ENCODE measurements at places on chromosomes 6 and 20.

GRCh38 chr6:162940426-162940825 is 212.7 kb downstream of the PACRG start:
- DNase-seq: no peak

GRCh38 chr6:31385041-31385440 is 18.4 kb upstream of the MICA start:
- DNase-seq: no peak

DNA sequence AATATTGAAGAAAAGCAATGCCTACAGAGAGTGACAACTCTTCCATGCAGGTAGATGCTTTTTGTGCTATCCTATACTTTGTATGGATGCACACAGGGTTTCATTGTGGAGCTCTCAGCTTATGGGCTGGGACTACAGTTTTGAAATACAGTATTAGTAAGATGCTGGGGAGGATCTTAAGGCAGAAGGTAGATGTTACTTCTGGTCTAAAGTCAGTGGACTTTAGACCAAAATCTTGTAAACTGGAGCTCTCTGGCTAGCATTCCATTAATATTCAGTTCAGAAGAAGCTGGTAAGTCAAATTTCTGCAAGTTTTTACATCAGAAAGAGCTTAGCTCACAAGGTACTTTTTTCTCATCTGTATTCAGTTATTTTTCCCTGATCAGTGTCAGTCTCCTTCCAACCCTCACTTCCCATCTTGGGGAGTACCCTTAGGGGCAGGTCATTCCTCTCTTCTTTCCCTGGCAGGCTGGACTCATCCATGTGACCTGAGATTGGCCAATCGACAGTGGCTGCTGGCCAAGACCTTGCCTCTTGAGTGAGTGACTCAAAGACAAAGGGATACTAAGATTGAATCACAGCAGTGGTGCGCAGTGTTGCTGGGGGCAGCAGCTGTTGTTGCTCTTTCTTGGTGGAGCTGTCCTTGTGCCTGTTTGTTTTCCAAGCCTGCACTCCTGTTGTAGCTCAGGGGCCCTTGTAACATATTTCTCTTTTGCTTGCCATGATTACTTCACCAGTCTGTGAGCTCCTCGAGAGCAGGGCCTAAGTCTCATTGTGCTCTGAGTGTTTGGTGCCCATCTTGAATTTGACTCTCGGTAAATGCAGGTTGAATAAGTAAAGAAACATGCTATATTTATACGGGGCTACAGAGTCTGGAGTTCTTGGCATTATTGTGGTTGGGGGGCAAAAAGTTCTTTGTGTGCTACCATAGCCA is 2.8 kb upstream of the PHF20 start:
- DNase-seq: no peak

DNA sequence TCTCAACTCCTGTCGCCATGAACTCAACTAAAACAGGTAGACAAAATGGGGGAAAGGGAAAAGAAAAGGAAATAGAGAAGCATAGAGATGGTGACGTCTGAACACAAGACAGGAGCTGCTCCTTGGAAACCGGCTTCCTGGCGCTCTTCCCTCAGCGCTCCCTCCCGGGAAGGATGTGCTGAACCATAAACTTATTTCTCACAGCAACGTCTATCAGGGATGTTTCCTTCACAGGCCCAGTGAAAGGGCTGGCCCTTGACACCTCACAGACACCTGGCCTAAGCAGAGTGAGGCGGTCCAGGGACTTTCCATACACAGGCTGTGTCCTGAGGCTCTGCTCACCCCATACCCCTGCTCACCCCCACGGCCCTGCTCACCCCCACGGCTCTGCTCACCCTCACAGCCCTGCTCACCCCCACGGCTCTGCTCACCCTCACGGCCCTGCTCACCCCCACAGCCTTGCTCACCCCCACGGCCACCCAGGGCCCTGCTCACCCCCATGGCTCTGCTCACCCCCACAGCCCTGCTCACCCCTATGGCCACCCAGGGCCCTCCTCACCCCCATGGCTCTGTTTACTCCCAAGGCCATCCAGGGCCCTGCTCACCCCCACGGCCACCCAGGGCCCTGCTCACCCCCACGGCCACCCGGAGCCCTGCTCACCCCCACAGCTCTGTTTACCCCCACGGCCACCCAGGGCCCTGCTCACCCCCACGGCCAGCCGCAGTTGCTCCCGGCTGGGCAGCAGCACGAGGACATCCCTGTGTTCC is 653 bp downstream of the FRMD1 start:
- DNase-seq: no peak

GRCh38 chr6:156279261-156279969 is 497.8 kb upstream of the ARID1B start:
- DNase-seq: no peak

DNA sequence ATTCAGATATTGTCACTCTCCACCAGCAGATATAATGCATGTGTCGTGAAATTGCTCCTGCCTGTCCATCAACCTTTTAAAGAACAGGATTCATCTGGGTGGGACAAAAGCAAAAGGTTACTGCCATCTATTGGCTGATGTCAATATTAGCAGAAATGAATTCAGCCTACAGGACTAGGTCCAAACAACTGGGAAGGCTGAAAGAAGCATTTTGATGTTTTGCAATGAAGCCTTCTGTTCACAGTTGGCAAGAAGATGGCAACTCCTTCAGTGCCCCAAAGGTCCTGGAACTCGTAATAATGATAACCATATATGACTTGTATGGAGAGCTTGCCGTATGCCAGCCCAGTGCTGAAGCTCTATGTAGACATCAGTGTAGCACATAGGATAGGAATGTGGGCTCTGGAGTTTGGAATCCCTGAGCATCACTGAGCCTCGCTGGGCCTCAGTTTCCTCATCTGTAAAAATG is 7.5 kb downstream of the BCAS1 start:
- no peak for DNase-seq

- no peak for DNase-seq
These were observed at the start of gene TAAR1 for GRCh38 chr6:132659082-132659481. Gene TAAR1, minus strand, starts transcription at chr6:132659182. Its CDS starts 13,179 bp downstream, at chr6:132646003.

DNA sequence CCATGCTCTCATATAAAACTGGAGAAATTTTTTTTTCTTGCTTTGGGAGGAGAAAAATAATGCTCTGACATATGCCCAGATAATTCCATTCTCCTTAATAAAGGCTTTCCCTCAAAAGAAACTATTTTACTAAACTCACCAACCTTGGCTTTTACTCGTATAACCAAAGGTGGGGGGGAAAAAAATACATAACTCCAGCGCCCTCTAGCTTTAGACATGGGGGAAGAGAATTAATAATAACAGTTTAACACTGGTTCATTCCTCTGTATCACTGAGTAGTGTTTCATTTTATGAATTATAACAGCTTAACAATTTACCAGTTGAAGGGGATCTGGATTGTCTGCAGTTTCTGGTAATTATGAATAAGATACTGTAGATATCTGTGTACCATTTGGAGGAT is 1226.1 kb downstream of the GRIK2 start:
- DNase-seq: no peak

DNA sequence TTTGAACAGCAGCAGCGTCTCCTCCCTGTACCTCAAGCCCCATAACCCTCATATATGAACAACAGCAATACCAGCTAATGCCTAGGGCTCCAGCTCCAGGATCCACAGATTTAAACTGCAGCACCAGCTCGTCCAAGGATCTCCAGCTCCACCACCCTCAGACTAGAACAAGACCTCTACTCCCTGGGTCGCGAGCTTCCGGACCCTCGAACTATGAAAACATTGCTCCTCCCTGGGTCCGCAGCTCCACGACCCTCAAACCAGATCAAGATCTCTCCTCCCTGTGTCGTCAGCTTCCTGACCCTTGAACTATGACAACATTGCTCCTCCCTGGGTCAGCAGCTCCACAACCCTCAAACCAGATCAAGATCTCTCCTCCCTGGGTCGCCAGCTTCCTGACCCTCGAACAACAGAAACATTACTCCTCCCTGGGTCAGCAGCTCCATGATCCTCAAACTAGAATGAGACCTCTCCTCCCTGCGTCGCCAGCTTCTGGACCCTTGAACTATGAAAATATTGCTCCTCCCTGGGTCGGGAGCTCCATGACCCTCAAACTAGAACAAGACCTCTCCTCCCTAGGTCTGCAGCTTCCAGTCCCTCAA is 339.0 kb upstream of the SULF2 start:
- no peak for DNase-seq

- no peak for DNase-seq
These were observed 4.3 kb downstream of the PFDN4 start for GRCh38 chr20:54212226-54212625.

GRCh38 chr6:38220069-38220723 is 400.7 kb downstream of the ZFAND3 start:
- no peak for DNase-seq

DNA sequence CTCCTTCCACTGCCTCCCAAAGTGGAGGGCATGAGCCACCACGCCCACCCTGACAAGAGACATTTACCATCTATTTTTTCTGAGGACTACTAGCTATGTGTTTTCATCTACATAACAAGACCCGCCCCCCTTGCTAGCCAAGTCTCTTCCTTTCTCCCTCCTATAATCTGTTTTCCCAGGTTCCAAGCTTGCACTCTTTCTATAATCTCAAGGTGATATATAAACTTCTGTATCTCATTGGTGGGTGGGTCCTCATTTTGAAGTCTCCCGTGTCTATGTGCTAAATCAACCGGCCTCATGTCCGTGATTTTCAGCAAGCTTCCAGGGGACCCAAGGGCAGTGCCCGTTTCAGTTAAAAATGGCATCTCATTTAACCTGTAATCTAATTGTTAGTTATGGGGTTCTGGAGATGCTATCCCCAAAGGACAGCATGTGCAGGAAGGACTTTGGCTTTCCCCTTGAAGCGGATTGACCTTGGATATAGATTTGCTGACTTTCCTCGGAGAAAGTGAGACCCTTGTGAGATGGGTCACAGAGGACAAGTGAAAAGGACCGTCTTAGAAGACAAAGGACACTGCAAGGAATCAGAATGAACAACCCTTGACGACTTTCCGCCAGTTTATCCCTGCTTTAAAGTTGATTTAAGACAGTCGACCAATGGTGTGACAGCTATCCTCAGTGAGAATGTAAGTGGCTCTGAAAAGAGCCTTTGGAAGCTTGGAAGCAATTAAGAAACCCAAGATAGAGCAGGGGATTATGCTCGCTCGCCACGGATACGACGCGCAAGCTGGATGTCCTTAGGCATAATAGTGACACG is 22.4 kb downstream of the OR2B2 start:
- no peak for DNase-seq

- DNase-seq: no peak
These were observed 29.0 kb downstream of the PDYN start for GRCh38 chr20:1964659-1965405.

DNA sequence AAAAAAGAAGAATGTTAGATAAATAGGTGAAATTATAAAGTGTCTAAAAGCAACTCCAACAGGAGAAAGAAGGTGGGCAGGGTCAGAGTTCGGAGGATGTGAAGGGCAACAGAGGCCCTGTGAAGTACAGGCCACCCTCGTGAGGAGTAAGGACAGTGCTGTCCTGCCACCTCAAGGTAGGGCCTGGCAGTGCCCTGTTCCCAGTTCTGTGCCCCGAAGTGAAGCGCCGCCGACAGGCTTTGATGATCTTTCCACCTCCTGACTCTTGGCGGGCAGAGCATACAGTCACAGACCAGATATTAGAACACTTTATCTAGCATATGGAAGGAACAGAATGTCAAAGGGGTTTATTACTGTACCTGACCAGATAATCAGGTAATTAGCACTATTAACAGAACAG is 75.8 kb downstream of the GJA10 start:
- DNase-seq: no peak

GRCh38 chr6:10033223-10033829 is 381.5 kb downstream of the TFAP2A start:
- no peak for DNase-seq
